ENCODE measurements at places on chromosomes 13 and 19. TPM values are rescaled to one million over a fixed set of nuclear protein-coding genes. Genes with fewer than 3 reads are reported as not detected.

DNA sequence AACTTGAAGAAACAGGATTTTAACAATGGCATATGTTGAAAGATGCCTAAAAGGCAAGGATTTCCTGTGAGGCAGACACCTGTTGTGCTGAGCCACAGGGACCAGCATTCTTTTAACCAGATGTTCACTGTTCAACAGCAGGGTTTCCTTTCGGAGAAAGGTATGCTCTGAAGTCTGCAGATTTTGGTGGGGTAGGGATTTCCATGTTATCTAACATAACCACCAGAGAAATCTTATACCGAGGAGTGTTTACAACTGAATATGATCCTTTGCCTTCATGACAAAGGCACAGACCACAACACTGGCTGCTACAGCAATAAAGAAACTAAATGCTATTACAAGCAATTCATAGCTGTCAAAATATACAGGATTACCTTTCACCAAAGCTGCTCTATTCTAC is 48.1 kb downstream of the MPHOSPH8 start:
- peaks cover 4% of the 10 kb centered on the region for H3K36me3 ChIP-seq
- H3K27me3 ChIP-seq: no peaks in the 10 kb centered on the region
- DNase-seq: peak; percentile 5
- peak overlapping the region; percentile 34 for H3K27ac ChIP-seq

GRCh38 chr13:111957913-111958450 is 109.0 kb upstream of the SOX1 start:
- H3K4me1 ChIP-seq: no peaks in the 10 kb centered on the region
- DNase-seq: no peak
- H3K27me3 ChIP-seq: no peaks in the 10 kb centered on the region

- H3K27me3 ChIP-seq: no peaks in the 10 kb centered on the region
- no peaks in the 10 kb centered on the region for H3K4me1 ChIP-seq
- no peak overlapping the region for H3K27ac ChIP-seq
- H3K4me3 ChIP-seq: no peak overlapping the region
- DNase-seq: peak; percentile 68
Measured at GRCh38 chr19:2648528-2648937, 54.0 kb downstream of the GNG7 start.

- no peaks in the 10 kb centered on the region for H3K27me3 ChIP-seq
- peaks cover 47% of the 10 kb centered on the region for H3K4me1 ChIP-seq
- H3K36me3 ChIP-seq: no peaks in the 10 kb centered on the region
- peak overlapping the region; percentile 84 for H3K4me3 ChIP-seq
- no peak for DNase-seq
Measured at GRCh38 chr19:18292462-18292809, 11.0 kb upstream of the JUND start.

DNA sequence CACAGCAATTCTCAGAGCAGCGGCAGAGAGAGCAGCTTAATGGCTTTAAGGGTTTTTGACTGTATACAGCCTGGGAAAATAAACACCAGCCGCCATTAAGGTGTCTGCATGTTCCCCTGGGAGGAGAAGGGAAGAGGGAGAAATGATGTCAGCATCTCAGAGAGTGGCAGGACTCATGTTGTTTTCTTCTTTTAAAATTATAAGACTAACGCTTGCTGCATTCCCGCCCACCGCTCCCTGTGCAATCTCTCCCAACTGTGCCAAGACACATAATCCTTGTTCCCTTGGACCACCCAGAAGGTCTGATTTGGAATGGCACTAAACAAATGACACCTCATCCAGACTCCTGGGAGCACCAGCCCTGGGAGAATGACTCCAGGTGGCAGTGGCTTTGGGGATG is 27.7 kb upstream of the FAM216B start:
- no peak overlapping the region for H3K27ac ChIP-seq
- no peaks in the 10 kb centered on the region for H3K36me3 ChIP-seq
- no peak for DNase-seq
- no peaks in the 10 kb centered on the region for H3K27me3 ChIP-seq
- no peak overlapping the region for H3K4me3 ChIP-seq

DNA sequence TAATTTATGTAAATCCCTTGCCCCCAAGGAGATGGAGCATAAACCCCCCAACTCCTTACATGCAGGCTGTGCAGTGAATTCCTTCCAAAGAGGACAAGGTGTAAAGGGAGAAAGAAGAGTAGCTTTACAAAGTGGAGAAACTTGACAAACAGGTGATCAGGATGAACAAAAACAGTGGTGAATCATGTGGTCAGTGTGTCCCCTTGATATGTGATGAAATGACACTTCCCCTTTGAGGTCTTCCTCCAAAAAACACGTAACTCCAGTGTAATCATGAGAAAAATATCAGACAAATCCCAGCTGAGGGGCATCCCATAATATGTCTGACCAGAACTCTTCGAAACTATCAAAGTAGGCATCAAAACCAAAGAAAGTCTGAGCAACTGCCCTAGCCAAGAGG is 29.5 kb upstream of the AKT2 start:
- H3K36me3 ChIP-seq: no peaks in the 10 kb centered on the region
- DNase-seq: no peak
- H3K4me3 ChIP-seq: no peak overlapping the region
- no peaks in the 10 kb centered on the region for H3K4me1 ChIP-seq
- no peak overlapping the region for H3K27ac ChIP-seq
- H3K27me3 ChIP-seq: no peaks in the 10 kb centered on the region

GRCh38 chr13:75881109-75881775 is 245.1 kb downstream of the LMO7 start:
- no peak overlapping the region for H3K27ac ChIP-seq
- no peak for DNase-seq
- H3K4me1 ChIP-seq: no peaks in the 10 kb centered on the region
- no peaks in the 10 kb centered on the region for H3K36me3 ChIP-seq
- H3K27me3 ChIP-seq: no peaks in the 10 kb centered on the region

DNA sequence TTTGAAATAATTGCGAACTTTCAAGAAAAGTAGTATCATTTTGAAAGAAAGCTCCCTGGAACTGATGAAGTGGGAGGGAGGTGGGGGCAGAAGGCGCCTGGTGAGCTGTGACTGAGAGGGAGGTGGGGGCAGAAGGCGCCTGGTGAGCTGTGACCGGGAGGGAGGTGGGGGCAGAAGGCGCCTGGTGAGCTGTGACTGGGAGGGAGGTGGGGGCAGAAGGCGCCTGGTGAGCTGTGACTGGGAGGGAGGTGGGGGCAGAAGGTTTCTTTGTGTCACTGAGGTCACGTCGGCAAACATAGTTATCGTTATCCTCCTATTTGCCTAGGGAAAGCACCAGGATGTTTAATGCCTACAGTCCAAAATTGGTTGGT is 24.2 kb downstream of the C2CD4C start:
- no peak for DNase-seq
- H3K4me1 ChIP-seq: no peaks in the 10 kb centered on the region
- H3K4me3 ChIP-seq: no peak overlapping the region
- no peaks in the 10 kb centered on the region for H3K36me3 ChIP-seq
- peaks cover 3% of the 10 kb centered on the region for H3K27me3 ChIP-seq

- no peak overlapping the region for H3K4me3 ChIP-seq
- DNase-seq: no peak
- H3K4me1 ChIP-seq: no peaks in the 10 kb centered on the region
- H3K27ac ChIP-seq: no peak overlapping the region
Measured at GRCh38 chr13:86313421-86313820, 514.2 kb upstream of the SLITRK6 start.

DNA sequence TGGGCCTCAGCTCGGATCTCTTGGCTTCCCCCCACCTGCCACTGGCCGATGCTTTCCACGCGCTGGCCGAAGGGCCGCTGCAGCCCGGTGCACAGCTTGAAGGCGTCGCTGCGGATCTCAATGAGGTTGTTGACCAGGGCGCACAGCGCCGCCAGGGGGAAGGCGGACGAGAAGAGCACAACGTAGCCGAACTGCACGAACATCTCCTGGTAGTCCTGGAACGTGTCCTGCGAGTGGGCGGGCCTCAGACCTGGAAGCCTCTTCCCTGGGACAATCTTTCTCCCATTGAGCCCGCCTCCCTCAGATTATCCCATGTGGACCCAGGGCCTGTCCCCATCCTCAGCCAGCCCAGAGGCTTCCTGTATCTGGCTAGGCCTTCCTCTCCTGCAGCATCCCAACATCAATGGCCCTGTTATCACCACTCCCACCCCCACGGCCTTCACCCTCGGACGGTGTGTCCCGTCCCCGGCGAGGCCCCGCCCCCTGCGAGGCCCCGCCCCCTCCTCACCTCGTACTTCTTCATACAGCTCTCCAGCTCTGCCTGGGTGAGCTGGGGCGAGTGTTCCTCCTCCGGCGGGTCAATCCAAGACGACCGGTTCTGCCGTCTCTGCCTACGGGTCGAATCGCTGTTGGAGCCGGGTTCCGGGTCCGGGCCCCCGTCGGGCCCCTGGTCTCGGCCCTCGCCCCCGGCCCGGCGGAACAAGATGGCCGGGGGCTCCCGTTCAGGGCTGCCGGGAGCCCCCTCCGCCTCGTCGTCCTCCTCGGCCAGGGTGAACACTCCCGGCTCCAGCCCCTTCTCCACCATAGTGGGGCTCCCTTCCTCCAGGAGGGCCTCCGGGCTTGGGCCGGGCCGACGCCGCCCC is 6.8 kb downstream of the ANO8 start:
- H3K4me1 ChIP-seq: peaks cover 7% of the 10 kb centered on the region
- H3K36me3 ChIP-seq: no peaks in the 10 kb centered on the region
- peak; percentile 45 for DNase-seq
- peak overlapping the region; percentile 84 for H3K27ac ChIP-seq
- no peaks in the 10 kb centered on the region for H3K27me3 ChIP-seq

DNA sequence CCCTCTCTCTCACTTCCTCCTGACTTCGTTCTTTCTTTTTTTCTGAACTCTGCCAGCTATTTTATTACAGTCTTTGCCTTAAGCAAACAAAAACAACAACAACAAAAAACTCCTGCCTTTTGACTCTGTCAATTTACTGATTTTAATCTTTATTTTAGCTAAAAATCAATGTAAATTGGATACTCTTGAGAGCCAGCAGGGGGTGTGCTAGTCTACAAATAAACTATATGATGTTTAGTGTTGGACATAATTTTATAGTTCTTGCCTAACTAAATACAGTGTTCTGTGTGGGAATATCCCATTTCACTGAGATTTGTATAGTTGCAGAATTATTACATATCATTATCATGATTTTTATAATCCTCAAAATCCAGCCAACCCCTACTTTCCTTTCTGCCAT is 1199.9 kb upstream of the SPRY2 start:
- H3K27me3 ChIP-seq: no peaks in the 10 kb centered on the region
- no peak overlapping the region for H3K27ac ChIP-seq
- no peaks in the 10 kb centered on the region for H3K4me1 ChIP-seq
- no peak overlapping the region for H3K4me3 ChIP-seq
- no peaks in the 10 kb centered on the region for H3K36me3 ChIP-seq
- no peak for DNase-seq

GRCh38 chr13:98765996-98766519 is 13.6 kb upstream of the SLC15A1 start:
- H3K4me1 ChIP-seq: no peaks in the 10 kb centered on the region
- DNase-seq: no peak
- H3K4me3 ChIP-seq: no peak overlapping the region
- no peaks in the 10 kb centered on the region for H3K27me3 ChIP-seq
- H3K36me3 ChIP-seq: no peaks in the 10 kb centered on the region

- H3K36me3 ChIP-seq: no peaks in the 10 kb centered on the region
- H3K27ac ChIP-seq: no peak overlapping the region
- H3K27me3 ChIP-seq: no peaks in the 10 kb centered on the region
- no peaks in the 10 kb centered on the region for H3K4me1 ChIP-seq
- DNase-seq: no peak
- H3K4me3 ChIP-seq: no peak overlapping the region
Measured at GRCh38 chr13:79307866-79308298, 98.2 kb downstream of the RBM26 start.

- no peak within 1 kb of the TSS for H3K4me3 ChIP-seq
- peaks cover 16% of the 10 kb centered on the region for H3K4me1 ChIP-seq
- H3K27ac ChIP-seq: no peak within 1 kb of the TSS
- no peaks in the 10 kb centered on the region for H3K27me3 ChIP-seq
Measured at GRCh38 chr19:45160870-45161737, at the start of gene NKPD1. Gene NKPD1 (minus strand): TSS chr19:45160982. CDS start chr19:45160150, 832 bp downstream.

DNA sequence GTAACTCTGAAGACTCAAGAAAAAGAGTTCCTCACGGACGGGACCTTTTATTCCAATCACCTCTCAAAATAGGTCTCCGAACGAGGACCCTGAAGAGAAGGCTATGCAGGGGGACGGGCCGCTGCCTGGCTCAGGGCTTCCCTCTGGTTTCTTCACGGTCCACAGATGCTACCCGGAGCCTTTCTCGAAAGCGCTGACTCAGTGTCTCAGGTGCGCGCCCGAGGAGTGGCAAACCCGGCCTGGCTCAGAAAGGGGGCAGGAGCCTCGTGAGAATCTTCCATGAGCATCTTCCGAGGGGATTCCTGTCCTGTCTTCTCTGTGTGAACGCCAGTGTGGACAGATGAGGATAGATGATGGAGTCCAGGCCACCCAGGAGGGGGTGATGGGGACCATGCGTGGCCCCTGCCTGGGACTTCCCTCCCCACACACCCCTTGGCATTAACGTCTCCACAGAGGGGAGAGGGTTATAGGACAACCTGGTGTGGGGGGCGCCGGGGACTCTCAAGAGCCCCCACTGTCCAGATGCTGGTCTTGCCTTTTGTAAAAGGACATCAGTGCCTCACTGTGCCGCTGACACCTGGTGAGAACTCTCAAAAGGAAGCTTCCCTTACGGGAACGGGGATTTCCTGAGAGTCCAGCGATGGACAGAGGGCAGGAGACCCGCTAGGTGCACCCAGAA is 16.5 kb downstream of the LSM4 start:
- peaks cover 37% of the 10 kb centered on the region for H3K4me1 ChIP-seq
- H3K36me3 ChIP-seq: no peaks in the 10 kb centered on the region
- no peak overlapping the region for H3K4me3 ChIP-seq
- no peaks in the 10 kb centered on the region for H3K27me3 ChIP-seq
- DNase-seq: no peak

Gene TSSK6
- total RNA-seq: 4.4 TPM

Gene NLRP11
- total RNA-seq: not detected

Gene TCF3
- 83.6 TPM for total RNA-seq

Gene A1BG
- 12.4 TPM for total RNA-seq

Gene ZSCAN5B
- total RNA-seq: not detected

Gene PCDH8
- total RNA-seq: not detected

Gene GPATCH1
- total RNA-seq: 20.0 TPM

Gene USP12
- 24.7 TPM for total RNA-seq

Gene SHISA2
- total RNA-seq: 0.98 TPM

Gene CYP2A7
- total RNA-seq: not detected

Gene TBXA2R
- 3.3 TPM for total RNA-seq

Gene SPIB
- total RNA-seq: 0.94 TPM

Gene COMP
- not detected for total RNA-seq

Gene TEX26
- total RNA-seq: not detected

Gene LIM2
- not detected for total RNA-seq

Gene YJU2
- total RNA-seq: 32.3 TPM

Gene ZNF791
- total RNA-seq: 50.1 TPM

Gene ZSCAN4
- not detected for total RNA-seq

Data from naive thymus-derived CD4-positive, alpha-beta T cell (primary cell).